Adipocyte (in vitro differentiated cells): ENCODE measurements at places on chromosomes 4 and X.
A peak's percentile ranks its signal among the peaks of the same experiment; 100 is the strongest.

- DNase-seq = no peak
These were observed 3.7 kb downstream of the NKX3-2 start for GRCh38 chr4:13540446-13541175.

- DNase-seq = peak; percentile 71
These were observed 202.1 kb downstream of the PTTG2 start for GRCh38 chr4:38162240-38162784.

DNA sequence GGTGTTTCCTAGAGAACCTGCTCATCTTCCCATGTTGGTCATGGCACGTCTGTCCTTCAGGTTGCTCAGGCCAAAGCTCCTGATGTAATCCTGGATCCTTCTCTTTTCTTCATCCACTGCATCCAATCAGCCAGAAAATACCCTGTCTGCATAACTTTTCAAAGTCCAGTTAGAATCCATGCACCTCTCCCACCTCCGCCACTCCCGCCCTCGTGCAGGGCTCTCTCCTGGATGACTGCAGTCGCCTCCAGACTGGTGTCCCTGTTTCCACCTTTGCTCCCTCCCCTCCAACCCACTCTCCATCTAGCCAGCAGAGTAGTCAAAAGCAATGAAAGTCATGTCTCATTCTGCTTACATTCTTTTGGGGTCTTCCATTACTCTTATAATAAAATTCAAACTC, 16.0 kb downstream of the CNGA2 start:
- DNase-seq = no peak

DNA sequence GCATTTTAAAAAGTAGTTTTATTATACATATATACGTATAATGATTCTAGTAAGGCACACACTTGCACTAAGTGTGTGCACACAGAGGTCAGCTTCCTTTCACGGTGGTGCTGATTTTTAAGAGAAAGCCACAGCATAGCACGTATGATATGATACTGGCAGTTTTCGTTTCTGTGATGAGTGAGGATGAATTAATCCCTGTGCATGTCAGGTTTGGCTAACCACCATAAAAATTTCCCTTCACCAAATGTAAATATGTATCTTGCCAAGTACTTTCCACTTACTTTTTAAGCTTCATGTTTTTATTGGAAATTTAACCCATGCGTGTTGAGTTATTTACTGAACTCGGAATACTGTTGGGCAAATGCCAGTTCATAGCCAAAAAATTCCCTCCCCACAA, 84.6 kb downstream of the SYNPO2 start:
- no peak for DNase-seq

DNA sequence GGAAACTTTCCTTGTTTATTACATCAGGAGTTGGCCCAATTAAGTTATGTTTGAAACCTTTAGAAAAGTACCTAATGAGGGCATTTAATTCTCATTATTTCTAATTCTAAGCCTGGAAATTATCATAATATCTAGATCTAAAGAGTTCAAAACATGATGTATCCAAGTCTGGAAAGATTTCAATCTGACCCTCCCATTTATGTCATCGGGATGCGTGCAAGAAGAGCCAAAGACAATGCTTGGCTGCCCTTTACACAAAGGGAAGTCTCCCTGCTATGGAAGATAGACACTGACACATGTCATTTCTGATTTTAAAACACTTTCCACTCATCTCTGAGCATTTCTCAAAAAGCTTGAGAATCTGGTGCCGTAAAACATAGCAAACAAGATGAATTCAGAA, 222.4 kb downstream of the ANTXR2 start:
- no peak for DNase-seq

GRCh38 chrX:42708222-42708621, 69.7 kb downstream of the PPP1R2C start:
- peak; percentile 38 for DNase-seq

GRCh38 chr4:120316416-120316815, 249.8 kb upstream of the MAD2L1 start:
- DNase-seq = no peak

DNA sequence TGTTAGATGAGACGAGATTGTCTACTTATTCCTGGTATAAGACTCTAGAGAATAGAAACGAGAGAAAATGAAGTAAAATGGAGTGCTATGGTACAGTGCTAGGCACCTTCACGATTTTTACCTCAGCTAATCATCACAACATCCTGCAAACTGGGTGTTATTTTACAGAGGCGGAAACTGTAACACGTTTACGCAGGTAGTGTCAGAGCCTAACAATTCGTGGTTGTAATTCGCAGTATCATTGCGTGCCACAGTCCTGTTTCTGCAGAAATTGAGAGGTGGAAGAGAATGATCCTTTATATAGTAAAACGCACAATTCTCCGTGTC, 383 bp upstream of the TBC1D19 start:
- no peak for DNase-seq

DNA sequence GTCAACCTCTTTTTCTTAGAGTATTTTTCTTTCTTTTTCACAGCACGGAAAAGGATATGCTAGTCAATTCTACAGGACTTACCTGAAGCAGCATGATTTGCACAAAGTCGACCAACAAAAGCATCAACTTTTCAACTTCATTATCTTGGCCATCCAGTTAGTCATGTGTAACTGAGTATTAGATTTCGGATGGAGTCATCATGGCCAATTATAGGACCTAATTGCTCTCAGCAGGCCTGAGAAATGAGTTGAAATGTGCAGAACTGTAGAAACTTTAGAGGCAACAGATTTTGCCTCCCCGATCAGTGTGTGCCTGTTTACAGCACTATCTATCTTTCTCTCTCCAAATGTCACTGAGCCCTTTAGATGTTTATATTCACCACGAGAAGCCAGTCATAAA, 41.0 kb downstream of the PCDH10 start:
- peak; percentile 24 for DNase-seq

DNA sequence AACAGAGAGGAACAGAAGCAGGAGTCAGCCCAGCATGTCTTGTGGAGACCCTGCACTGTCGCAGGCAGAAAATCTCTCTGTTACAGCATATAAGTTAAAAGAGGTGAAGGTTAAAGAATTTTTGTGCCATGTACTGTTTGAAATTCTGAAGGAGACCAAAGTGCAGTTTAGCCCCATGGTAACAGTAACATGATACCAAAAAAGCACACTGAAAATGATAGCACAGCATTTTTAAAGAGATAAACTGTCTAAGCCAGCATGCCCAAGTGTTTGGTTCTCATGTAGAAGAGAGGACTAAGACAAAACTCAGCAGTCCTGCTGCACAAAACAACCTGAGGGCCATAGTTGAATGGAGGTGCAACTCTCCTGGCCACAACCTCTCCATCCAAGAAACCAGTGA, 41.9 kb upstream of the PARM1 start:
- no peak for DNase-seq

GRCh38 chrX:132741689-132742088, 216.7 kb downstream of the HS6ST2 start:
- no peak for DNase-seq

DNA sequence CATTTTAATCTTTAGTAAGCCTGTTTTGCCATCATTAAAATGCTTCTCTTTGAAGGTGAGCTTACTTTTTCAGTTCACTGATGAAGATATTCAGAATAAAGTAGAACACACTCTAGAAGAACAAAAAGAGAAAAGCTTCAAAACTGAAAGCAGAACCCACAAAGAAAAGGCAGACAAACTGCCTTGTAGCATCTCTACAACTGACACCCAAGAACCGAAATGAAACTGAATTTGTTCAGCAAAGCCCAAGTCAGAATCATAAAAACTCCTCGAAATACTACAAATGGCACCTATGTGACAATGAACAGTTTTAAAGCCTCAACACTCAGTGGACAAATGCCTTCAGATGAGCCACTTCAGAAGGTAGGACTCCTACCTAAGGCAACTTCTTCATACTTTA, 83.6 kb downstream of the MAML3 start:
- no peak for DNase-seq

DNA sequence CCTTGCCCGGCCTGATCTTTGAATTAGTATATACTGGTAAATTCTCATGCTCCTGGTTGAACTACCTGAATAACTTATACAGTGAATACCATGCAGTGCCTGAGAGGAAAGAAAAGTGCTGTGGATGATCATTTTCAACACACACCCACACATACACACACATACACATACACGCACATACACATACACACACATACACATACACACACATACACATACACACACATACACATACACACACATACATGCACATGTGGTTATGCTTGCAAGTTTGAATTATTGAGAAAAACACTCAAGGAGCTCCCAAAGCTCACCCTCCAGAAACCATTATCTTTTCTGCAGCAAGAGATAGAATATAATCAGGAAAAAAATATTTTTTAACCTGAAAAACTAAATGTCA, 366.9 kb upstream of the RASGEF1B start:
- DNase-seq = no peak

DNA sequence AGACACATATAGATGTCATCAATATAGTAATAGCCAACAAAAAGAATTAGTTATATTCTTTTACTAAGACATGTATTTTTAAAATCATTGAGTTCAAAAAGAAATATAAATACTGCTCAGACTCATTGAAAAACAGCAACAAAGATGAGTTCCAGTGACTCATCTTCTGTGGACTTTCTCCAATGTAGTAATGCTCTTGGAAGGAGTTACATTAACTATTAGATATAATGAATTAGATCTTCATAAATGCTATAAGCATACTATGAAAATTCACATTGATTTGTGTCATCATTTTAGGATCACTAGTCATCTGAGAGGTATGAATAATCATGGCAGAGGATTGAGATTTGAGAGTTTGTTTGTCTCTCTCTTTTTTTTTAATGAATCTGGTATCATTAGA, 547.8 kb upstream of the PCDH7 start:
- peak; percentile 9 for DNase-seq

- DNase-seq = peak; percentile 24
These were observed 24.8 kb downstream of the SMIM20 start for GRCh38 chr4:25938787-25939186.

DNA sequence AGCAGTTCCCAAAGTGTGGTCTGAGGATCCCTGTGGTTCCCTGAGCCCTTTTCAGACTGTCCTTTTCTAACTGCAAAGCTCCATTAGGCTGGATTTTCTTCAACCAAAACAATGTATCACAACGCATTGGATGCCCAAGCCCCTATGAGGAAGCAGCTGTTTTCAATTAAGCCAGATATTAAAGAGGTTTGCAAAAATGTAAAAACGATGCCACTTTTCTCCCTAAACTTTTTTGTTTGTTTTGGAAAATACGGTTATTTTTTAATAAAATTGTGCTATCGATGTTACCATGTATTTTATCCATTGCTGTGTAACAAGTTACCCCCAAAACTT, 170.4 kb upstream of the BCOR start:
- peak; percentile 57 for DNase-seq

- peak; percentile 40 for DNase-seq
These were observed 46.3 kb downstream of the ARHGAP6 start for GRCh38 chrX:11619441-11619840.

DNA sequence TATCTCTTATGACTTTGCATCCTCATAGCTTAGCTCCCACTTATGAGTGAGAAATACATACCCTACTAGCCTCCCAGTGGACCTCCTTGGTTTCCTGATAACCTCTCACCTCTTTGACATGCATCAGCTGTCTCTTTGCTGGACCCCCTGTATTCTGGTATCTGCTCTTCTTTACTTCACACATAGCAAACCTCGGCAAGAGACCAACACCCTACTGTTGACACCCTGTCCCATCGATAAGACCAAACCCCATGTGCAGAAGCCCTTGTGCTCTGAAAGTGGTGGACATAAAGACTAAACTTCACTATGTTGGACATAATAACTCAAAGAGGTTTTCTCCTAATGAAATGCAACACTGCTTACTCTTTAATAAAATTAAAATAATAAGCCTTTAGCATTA, 75.7 kb downstream of the RNF150 start:
- DNase-seq = no peak

- no peak for DNase-seq
These were observed 77.9 kb downstream of the HPGD start for GRCh38 chr4:174444390-174444789.

GRCh38 chrX:11908371-11908770, 150.3 kb downstream of the MSL3 start:
- peak; percentile 15 for DNase-seq

DNA sequence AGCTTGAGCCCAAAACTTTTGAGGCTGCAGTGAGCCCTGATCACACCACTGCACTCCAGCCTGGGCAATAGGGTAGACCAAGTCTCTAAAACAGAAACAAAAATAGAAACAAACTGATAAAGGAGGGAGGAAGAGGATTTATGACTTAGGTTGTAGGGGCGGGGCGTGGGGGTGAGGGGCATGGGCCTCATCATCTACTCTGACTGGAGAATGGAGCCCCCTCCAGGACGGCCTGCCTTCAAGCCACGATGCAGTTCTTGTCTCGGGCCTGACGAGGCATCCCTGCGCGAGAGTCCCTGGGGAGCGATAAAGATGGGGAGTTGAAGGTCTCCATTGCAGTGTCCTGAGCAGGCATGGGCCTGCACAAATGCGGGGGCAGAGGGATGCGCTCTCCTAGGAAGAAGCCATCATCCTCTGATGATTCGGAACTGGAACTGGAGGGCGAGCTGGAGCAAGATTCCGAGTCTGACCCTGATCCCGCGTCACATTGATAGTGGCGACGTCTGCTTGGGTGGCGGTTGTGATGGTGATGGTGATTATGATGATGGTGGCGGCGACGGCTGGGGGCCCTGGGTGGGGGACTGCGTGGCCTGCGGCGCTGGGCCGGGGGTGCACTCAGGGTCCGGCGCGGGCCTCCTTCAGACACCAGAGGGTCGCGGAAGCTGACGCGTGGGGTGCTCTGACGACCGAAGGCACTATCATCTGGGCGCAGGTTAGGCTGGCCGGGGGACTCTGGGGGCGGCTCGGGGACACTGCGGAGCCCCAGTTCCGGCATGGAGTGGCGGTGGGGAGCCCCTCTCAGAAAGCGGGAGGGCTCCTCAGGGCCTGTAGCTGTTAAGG, 4.0 kb downstream of the PLP2 start:
- no peak for DNase-seq

- no peak for DNase-seq
These were observed 510.9 kb downstream of the PPP4R3C start for GRCh38 chrX:26952213-26952612.

GRCh38 chr4:73451981-73452747, 16.1 kb downstream of the AFP start:
- no peak for DNase-seq

DNA sequence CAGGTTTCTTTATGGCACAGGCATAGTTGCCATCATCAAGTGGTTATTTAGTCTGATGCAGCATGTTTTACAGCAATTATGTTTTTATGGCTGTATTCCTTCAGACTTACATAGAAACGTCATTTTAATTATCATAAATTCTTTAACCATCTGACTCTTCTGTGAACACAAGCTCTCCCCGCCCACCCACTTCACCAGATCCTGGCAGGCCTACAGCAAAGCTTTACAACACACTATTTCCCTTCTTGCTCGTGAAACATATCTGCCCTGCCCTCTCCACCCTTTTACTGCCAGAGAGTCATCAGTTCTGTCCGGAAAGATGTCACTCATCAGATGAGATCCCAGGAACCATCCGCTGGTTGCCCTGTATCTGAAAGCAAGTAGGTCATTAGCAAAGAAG, 120.5 kb downstream of the HS6ST2 start:
- DNase-seq = no peak

GRCh38 chrX:119093991-119094735, 21.4 kb downstream of the CT47C1 start:
- peak; percentile 0 for DNase-seq

- DNase-seq = no peak
These were observed 174.5 kb downstream of the NKX6-1 start for GRCh38 chr4:84324303-84325245.
